Activated CD4-positive, CD25-positive, alpha-beta regulatory T cell treated with anti-CD3 and anti-CD28 coated beads, Interleukin-2, amount 50 U/mL, for 24 hours (primary cell): ENCODE measurements at places on chromosomes 6 and 20.
A peak's percentile ranks its signal among the peaks of the same experiment; 100 is the strongest.

GRCh38 chr6:141464490-141464889 lies 668.2 kb upstream of the GJE1 start:
- no peak for ATAC-seq

- ATAC-seq = no peak
Measured at GRCh38 chr6:155142168-155143028, 121.4 kb upstream of the CLDN20 start.

GRCh38 chr20:17024513-17025119 lies 202.2 kb upstream of the PCSK2 start:
- no peak for ATAC-seq

- ATAC-seq = no peak
Measured at GRCh38 chr6:16781348-16782169, 20.3 kb upstream of the ATXN1 start.

DNA sequence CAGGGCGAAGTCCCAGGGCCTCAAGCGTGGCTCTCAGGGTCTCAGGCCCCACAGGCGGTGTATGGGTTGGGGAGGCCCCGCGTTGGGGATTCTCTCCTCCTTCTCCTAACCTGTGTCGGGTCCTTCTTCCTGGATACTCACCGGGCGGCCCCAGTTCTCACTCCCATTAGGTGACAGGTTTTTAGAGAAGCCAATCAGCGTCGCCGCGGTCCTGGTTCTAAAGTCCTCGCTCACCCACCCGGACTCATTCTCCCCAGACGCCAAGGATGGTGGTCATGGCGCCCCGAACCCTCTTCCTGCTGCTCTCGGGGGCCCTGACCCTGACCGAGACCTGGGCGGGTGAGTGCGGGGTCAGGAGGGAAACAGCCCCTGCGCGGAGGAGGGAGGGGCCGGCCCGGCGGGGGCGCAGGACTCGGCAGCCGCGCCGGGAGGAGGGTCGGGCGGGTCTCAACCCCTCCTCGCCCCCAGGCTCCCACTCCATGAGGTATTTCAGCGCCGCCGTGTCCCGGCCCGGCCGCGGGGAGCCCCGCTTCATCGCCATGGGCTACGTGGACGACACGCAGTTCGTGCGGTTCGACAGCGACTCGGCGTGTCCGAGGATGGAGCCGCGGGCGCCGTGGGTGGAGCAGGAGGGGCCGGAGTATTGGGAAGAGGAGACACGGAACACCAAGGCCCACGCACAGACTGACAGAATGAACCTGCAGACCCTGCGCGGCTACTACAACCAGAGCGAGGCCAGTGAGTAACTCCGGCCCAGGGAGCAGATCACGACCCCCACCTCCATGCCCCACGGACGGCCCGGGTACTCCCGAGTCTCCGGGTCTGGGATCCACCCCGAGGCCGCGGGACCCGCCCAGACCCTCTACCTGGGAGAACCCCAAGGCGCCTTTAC lies at the start of gene HLA-G:
Gene HLA-G (plus strand): TSS at position 247 of the 892 bp plus-strand sequence. CDS start 20 bp downstream, at position 267.
- ATAC-seq = no peak

- no peak for ATAC-seq
Measured at GRCh38 chr6:134176264-134176975, 124.0 kb upstream of the SLC2A12 start.

DNA sequence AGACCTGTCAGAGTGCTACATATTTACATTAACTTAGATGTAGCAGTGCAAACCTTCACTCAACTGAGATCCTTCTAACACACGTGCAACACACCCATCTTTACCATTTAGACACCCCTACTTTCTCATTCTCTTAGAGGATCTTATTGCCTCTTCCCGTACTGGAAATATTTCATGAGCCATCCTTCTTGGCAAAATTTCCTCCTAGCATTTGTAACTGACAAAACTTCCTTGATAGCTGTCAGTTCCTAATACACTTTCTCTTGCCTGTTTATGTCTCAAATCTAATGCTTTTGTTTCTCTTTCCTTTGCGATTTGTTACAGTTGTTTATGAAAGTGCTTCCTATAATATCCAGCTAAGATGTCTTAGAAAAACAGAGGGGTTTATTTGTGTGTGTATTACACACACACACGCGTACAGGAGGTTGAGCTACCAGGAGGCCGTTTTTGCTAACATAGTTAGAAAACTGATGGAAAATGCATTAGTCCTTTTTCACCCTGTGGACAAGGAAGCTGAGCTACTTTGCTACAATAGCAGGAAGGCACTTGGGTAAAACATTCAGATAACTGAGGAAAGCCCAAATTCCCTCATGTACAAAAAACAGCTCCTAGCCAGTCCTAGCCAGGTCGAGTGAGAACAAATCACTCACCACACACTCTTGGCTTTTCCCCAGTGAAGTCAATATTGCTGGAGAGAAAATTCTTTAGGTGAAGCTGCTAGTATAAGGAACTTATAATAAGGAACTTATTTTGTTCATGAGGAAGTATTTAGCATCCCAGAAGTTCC lies 153.6 kb downstream of the NFATC2 start:
- no peak for ATAC-seq

GRCh38 chr20:21393166-21393565 lies 4.2 kb downstream of the NKX2-4 start:
- ATAC-seq = no peak

DNA sequence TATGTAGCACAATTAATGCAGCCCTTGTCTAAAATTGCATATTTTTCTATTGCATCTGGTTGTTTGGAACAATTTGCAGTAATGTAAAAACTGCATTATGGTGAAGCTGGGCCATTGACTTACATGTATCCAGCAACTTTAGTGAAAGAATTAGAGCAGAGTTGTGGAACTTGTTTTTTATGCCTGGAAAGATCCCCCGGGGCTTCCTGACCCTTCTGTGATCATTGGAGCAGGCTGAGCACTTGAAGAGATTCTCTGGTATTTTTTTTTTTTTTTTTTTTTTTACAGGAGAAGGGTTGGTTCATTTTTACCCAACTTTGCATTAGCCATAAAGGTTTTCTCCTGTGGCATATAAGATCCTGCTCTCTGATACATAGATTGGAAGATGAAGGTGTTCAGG lies 45.0 kb downstream of the LIN28B start:
- no peak for ATAC-seq

DNA sequence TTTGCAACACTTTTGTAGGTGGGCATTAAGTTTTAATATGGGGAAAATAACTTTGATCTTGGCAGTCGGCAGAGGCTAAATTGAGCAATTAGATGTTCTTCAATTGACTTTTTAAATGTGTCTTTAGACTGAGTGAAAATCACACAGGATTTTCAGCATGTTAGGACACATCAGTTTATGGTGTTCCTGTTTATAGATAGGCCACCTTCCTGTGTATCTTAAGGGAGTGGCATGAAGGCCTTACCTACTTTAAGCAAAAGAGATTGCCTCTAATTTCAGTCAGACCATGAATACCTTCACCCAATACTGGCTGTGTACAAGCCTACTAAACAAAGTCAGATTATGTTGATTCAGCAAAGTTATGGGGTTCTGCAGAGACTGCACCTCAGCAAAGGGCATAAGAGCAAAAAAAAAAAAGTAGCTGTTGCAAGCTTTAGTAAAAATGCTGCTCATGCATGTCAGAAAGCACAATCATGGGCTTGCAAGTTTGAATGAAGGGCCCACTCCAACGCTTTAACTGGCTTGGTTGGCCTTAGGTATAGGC lies 848.4 kb downstream of the PHF3 start:
- ATAC-seq = no peak

GRCh38 chr20:2692886-2693285 lies 306 bp downstream of the EBF4 start:
- peak; percentile 11 for ATAC-seq

DNA sequence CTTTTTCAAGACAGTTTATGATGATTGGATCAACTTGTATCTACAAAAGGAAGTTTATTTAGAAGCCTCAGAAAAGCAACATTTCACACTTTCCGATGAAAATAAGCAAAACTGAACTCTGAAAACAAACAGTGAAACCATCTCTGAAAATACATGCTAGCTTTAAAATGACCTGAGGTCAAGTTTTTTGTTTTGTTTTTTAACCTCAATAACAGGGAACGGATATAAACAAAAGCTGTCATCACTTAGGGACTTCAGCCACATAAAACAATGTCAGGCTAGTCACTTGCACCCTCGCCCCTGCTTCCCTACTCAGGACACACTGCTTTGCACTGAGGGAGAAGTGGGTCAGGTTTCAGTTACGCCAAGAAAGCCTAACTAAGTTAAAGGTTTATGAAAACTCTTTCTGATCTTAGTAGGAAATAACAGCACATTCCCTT lies 11.6 kb downstream of the BACH2 start:
- no peak for ATAC-seq

- no peak for ATAC-seq
Measured at GRCh38 chr6:97726378-97726777, 443.4 kb upstream of the MMS22L start.

GRCh38 chr20:17427638-17428037 lies 103.5 kb downstream of the BFSP1 start:
- no peak for ATAC-seq

DNA sequence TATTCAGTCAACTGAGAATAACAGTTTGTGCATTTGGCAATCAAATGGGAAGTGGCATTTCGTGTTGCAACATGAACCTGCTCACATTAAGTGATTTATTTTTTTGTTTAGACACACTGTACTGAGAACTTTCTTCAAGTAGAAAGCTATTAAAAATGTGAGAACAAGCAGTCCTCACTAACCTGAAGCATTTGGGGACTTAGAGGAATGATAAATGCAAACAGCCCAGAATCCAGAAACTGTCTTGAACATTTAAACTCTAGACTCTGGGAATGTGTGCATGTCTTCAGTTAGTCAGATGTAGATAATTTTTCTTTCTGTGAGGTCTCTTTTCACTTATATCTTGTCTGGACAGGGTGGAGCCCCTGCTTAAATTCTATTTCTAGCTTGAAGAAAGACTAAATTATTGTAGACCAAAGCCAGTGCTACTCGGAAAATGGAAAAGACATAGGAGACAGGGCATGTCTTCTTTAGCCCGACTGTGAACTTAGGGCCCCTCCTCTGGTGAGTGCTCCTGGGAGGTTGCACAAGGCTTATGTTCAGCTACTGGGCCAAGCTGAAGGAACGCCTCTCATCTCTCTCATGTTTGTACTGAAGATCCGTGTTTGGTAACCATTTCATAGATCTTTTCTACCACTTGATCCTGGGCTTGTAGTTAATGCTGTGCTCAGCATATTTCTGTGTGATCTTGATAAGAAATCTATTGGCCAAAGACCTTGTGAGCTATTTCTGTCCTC lies 70.1 kb downstream of the SLX4IP start:
- no peak for ATAC-seq

DNA sequence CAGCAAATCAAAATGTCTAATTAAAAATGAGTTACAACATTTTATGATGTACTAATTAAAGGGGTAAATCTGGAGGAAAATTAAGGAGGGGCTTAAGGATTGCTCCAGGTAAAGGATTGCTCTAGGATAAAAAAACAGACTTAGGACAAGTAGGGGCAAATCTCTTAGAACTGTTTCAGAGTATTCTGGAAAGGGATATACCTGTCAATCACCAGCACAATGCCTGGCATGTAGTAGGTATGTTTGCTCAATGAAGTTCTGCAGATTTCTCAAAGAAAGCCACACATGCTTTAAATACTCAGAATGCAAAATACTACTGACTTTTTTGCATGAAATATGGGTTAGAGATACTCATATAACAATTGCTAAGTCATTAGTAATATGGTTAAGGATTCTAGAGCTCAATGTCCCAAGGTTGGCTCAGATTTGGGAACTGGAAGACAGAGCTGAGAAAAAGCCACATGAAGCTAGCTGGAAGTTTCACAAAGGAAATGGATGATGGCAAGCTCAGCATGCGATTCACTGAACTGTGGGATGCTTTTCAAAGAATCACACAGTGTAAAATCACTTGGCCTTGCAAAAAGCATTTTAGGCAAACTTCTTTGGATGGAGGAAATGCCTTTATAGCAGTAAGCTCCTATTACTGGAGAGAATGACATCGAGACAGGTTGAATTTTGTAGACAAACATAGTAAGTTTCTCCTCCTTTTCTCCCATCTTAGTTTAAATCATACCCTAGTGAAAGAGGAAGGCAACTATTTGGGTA lies 72.8 kb downstream of the MAP3K5 start:
- no peak for ATAC-seq

GRCh38 chr6:155315516-155315871 lies 1.2 kb upstream of the TFB1M start:
- ATAC-seq = no peak

DNA sequence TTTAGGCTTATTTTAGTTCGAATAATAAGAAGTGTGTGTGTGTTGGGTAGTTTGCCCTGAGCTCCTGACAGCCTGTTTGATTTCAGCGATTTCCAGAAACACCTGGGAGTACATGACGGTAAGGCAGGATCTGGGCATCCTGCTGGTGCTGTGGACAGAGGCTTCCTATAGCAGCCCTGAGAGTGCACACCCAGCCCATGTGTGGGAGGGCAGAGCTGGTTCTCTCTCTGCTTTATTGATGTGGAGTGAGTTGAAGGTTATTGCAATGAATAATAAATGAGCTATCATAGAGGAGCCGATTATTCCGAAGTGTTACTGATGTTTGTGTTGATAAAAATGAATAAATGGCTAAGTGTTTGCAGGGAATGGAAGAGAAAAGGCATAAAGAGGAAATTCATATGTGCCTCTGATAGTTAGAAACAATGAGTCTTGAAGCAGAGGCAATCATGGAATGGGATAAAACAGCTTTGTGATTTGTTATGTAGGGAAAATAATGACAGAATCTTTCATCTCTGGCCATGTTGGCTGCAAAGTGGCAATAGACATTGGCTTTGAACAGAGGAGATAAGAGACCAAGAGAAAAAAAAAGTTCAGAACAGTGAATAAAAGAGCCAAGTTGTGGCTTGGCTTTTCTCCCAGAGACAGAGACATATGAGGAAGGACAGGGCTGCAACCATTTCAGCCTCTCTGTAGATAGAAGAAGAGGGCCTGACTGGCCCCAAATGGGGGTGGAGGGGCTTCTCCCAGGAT lies 166.2 kb upstream of the CHD6 start:
- no peak for ATAC-seq

DNA sequence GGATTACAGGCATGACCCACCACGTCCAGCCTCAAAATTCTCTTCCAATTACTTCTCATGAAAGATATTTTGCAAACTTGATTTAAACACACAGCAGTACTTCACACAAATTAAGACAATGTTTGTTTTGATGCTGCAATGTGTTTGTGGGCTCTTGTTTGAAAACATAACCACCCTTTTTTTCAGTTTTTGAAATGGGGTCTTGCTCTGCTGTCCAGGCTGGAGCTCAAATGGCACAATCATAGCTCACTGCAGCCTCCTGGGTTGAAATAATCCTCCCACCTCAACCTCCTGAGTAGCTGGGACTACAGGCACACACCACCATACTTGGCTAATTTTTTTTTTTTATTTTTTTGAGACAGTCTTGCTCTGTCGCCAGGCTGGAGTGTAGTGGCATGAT lies 31.0 kb downstream of the STAU1 start:
- no peak for ATAC-seq
